Activated T-helper 9 cell treated with anti-CD3 and anti-CD28 coated beads, Interleukin-2, amount 50 U/mL, for 16 hours (primary cell): ENCODE measurements at places on chromosomes 2 and 18.

DNA sequence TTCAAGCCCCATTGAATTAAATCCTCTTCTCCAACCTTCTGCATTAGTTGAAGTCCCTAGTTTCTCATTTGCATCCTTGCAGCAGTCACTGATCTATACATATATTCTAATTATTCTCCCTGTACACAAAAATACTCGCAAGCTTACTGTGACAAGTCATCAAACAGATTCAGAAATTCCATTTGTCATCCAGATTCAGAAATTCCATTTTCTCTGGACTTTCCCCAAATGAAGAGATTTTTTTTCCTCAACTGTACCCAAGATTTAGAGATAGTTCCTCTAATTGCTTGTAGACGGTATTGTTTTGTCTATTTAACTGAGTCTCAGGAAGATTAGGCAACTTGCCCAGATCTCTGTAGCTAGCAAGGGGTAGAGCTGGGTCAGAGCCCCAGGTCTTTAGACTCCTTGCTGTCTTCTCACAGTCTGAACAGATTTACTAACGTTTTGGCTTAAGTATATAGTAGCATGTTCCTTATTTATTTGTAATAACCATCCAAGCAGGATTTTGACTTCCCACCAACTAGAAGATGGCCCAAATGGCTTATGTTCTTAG is 34.2 kb downstream of the RAB12 start:
- DNase-seq: no peak

DNA sequence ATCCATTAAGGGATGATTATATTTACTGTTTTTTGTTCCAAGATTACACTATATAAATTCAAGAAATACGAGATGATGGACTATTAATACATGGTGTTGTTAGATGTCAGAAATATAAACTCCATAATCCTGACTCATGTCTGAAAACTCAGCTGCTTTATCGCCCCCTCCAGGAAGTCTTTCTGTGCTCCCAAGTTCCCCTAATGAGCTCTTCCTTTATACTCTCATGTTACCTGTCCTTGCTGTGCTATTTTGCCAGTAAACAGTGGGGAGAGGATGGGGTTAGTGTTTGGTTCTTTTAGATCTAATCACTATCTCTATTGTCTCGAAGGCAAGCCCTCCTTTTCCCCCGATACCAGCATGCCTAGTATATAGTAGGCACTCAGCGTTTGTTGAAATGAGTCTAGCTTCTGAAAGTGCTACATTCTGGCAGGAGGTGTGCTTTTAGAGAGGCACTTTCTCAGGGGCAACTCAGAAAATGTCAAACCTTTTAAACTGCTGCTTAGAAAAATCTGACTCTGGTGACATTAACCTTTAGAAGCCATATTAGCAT is 21.4 kb upstream of the BARD1 start:
- no peak for DNase-seq

DNA sequence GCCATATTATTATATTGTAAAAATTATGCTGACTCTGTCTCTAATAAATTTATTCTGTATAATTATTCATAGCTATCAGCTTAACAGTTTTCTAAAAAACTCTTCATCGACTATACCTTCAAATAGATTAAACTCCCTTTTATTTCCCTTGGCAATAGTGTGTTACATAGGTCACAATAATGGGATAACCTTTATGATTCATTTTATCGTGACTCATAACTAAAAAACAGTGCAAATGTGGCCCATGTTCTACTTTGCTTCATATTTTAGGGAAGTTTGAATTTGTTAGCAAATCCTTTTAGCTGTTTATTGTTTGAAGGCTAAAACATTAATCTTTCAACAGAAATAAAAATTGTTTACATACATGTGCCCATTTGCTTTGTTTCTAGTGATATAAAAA is 783.2 kb upstream of the CDH2 start:
- DNase-seq: no peak

GRCh38 chr2:239257511-239257937 is 143.3 kb downstream of the HDAC4 start:
- DNase-seq: no peak
